ENCODE measurements at places on chromosomes 5 and 9. TPM values are rescaled to one million over a fixed set of nuclear protein-coding genes. Genes with fewer than 3 reads are reported as not detected.

FOXD4L5 gene
- total RNA-seq = 0.08 TPM

ANKRD18B gene
- 0.57 TPM for total RNA-seq

DNA sequence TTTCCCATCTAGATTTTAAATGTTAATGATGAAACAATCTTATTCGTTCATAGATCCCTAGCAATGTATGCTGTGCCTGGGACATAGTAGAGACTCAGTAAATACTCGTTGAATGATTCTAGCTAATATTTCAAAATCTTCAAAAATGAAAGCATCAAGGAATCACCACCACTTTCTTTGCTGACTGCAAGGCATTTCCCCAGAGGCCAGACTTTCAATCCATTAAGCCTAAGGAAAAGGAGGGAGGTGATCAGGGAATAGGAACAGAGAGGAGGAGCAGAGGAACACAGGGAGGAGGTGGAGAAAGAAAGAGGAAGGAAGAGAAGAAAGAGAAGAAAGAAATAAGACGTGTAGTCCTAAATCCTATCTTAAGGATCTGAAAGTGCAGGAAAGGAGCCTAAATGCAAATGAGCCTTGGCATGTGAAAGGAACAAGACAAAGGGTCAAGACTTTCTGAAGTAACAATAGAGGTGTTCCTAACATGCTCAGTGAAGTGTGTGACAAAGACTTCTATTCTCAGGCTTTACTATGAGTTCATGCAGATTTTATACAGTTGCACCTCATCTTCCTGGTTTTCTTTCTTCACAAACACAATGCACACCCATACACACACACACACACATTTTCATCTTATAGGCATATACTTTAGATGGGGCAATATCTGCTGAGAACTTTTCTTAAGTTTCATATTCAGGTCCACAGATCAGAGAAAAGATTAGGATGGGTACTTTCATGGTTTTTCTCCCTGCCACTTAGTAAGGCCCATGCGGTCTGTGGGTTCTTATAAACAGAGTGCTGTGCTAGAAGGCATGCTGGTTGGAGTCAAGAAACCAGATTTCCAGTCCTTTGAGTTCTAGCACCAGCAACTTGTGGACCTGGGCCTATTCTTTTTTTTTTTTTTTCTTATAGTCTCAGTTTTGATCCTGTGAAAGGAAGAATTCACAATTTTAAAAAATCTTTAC, 512.2 kb upstream of the TNC start:
- DNase-seq = no peak

- DNase-seq = no peak
Observed at GRCh38 chr9:129811967-129812363, 9.0 kb downstream of the TOR1B start.

GRCh38 chr9:110825950-110826349, 157.4 kb downstream of the MUSK start:
- DNase-seq = no peak

ANP32B gene
- 133 TPM for total RNA-seq

GRCh38 chr9:125841444-125841843, 94.3 kb downstream of the PBX3 start:
- no peak for DNase-seq

GRCh38 chr9:6984941-6985578, 227.3 kb downstream of the KDM4C start:
- no peak for DNase-seq

- DNase-seq = no peak
Observed at GRCh38 chr5:128477944-128478343, 60.1 kb downstream of the FBN2 start.

GRCh38 chr5:2750026-2750757, 1.3 kb downstream of the IRX2 start:
- DNase-seq = no peak

DNA sequence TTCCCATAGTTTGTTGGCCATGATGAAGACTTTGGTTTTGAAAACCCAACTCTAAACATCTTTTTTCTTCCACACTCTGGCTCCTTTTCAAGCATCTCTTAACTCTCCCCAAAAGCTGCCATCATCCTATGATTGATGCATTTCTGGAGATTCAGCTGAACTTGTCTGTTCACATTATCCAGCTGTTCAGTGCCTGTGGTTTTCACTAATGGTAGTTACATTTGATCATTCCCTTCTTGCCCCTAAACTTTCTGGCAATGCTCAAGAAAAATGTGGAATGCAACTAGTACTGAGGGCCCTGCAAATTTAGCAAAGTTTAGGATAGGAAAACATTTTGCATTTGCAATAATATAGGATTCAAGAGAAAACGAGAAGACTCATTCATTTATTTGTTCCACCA, 267.5 kb downstream of the ENC1 start:
- DNase-seq = no peak

DNA sequence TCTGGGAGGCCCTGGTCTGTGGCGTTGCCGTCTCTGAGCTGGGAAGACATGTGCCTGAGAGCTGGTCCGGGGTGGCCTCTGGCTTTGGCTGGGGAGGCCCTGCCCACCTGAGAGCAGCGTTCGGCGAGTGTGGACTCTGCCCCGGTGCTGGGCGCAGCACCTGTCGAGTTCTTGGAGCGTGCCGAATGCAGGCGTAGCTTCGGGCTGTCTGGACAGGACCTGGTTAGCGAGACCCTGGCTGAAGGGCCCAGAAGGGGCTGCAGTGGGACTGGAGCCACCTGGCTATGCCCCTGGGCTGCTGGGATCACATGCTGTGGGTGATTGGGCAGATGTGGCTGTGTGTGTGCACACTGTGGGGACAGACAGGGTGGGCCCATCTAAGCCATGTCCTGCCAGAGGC, 56.5 kb downstream of the RXRA start:
- DNase-seq = peak; percentile 88

DNA sequence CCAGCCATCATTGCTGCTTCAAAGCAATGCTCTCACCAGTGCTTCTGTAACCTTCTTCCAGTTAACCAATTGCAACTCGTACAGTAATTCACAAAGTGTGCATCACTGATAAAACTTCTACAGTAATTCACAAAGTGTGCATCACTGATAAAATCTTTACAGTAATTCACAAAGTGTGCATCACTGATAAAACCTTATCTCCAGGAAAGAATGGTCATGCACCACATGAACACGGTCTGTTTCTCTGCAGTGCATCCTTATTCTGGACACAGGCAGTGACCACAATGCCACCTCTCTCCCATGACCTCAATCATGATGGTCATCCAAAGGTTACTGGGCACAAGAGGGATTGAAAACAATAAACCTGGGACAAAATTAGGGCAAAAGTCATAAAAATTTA, 153.6 kb downstream of the TSSK1B start:
- DNase-seq = no peak

SPATA31E1 gene
- total RNA-seq = 0.07 TPM

MEGF10 gene
- total RNA-seq = 0.88 TPM

DNA sequence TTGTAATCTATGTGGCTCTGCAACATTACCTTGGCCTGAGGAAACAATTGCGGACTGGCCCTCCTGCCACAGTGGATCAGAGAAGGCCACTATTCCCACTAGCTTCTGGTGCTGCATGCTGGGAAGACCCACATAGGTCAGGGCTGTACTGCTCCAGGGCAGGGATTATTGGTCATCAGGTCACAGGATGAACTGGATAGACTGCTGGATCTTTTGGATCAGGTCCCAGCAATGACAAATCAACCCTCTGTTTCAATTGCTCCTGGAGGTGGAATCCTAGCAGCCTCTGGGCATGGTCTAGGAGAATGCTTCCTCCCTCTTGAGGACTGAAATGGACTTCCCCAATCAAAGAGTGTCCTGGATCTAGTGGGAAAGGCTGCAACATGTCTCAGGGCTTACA, 66.7 kb upstream of the PHF24 start:
- DNase-seq = no peak

GRCh38 chr9:36987891-36988290, 46.2 kb downstream of the PAX5 start:
- DNase-seq = no peak

DNA sequence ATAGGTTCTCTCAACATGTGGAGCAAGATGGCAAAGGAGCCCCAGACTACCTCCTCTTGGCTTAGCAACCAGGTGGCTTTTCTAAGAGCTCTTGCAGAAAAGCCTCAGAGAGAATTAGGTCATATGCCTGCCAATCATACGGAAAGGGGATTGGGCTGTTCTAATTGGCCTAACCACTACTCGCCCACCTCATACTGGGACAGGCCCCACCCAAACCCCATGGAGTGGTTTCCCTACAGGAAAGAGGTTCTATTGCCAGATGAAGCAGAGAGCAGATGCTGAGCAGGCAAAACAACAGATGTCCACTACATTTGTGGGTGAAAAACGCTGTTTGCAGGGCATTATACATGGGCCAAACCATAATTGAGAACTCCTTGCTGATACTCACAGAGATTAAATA, 29.0 kb downstream of the ABLIM3 start:
- DNase-seq = no peak

GNAQ gene
- 105 TPM for total RNA-seq

PAPPA gene
- total RNA-seq = 1.2 TPM

ASB6 gene
- total RNA-seq = 15.8 TPM

TSSK1B gene
- total RNA-seq = not detected

GRCh38 chr9:69660304-69660703, 11.9 kb downstream of the APBA1 start:
- no peak for DNase-seq

DNA sequence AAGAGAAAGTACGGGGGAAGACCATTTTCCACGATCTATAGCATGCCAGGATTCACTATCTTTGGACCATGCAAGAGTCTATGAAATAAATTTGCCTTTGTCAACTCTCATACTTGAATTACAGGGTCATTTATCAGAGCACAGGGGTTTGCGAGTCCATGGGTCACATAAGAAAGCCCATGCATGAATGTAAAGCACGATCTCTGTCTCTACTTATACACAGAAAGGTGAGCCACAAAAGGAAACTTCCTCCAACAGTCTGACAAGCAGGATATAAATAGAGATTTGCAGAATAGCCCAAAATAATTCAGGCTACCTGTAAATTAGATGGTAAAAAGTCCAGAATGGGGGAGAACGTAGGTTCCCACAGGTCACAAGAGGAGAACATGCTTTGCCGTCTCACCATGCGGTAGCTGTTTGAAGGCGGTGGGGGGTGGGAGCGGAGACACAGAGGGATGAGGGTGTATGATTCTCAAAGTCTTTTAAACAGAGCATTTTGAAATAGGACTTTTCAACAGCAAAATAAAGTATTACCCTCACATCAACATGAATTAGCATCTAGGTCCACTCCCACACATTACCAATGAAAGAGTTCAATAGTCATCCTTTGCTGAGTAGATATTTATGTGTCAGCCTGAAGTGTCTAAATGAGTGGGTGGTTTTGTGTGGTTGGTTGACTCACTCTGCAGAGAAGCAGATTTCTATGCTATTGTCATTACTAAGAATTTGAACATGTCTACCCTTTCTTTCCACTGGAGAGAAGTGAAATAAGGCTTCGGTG, 279.7 kb downstream of the EBF1 start:
- no peak for DNase-seq

DNA sequence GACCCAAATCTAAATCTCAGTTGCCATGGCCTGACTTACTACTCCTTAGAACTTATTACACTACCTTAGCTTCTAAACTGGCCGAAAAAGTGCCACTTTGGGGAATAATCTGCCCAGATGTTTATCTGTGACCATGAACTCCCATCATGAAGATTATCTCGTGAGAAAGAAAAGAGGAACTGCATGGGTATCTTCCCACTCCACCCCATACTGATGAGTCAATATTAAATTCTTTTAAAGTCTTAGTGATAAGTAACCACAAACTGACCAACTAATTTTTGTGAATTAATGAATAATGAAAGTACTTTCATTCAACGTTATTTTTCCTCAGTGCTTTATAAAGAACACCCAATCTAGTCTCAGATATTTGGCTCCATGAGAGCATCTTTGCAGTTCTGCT, 493.5 kb downstream of the EBF1 start:
- DNase-seq = no peak

LHX2 gene
- total RNA-seq = not detected

FBXO4 gene
- 8.6 TPM for total RNA-seq

KLF4 gene
- 209 TPM for total RNA-seq

C5orf22 gene
- 27.4 TPM for total RNA-seq

DNA sequence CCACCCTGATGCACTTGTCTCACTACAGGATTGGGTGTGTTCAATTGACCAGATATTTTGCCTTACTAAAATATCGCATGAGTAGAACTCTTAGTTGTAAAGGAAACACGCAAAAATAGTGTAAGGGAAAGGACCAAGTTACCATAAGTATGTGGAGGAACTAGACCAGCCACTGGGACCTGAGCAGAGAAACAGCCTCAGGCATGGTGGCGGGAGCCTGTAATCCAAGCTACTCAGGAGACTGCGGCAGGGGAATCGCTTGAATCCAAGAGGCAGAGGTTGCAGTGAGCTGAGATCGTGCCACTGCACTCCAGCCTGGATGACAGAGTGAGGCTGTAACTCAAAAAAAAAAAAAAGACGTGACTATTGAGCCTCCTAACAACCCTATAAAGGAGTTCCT, 117.9 kb upstream of the SPATA31C2 start:
- no peak for DNase-seq

RNF208 gene
- 9.3 TPM for total RNA-seq

DNA sequence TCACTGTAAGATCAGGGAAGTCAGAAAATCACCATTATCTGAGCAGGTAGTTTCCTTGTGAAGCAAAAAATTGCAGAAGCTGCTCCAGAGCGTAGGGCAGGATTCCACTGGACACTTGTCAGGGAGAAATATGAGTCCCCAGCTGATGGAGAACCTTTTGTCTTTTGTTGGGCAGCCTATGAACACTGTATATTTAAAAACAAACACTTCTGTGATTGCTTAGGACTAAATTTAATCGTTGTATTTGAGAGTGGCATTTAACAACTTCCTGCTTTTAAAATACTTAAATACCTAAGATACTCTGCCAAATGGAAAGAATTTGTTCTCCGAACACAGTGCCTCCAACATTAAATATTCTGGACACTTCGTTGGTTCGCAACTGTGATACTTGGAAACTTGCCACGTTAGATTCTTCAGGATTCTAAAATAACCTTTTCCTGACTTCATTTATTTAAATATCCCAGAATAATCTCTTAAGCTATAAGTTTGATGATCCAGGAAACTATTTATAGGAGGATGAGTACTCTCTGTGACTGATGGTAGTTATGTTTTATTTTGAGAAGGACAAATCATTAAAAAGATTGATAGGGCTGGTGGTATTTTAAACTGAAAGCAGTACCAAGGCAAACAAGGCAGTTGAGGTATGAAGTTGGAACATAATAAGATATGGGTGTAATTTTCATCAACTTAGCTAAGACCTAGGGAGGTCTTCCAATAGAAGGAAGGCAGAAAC, 2.7 kb upstream of the HSPA4 start:
- DNase-seq = no peak

- no peak for DNase-seq
Observed at GRCh38 chr5:154049636-154050035, 10.9 kb downstream of the MFAP3 start.

DNA sequence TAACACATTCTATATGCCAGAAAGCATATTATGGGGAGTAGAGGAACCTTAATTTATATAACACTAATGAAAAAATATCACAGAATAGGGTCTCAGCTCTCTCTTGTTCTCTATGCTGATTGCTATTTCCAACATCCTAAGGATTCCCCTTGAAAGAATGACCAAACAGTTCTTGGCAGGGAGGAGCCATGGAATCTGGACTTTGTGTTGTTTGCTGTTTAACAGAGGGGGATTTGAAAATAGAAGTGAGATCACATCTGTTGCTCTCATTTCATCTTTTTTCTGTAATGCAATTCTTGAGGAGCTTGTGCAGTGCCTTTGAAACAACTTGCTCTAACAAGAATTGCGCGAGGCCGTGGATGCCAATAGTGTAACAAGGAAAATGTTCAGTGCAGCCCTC, 755.3 kb downstream of the TLE1 start:
- DNase-seq = no peak

All from colonic mucosa (tissue), 4 donors.